ENCODE measurements at places on chromosomes 11 and 22.

- DNase-seq = no peak
Observed at GRCh38 chr11:70569618-70569890, 171.2 kb downstream of the CTTN start.

- DNase-seq = no peak
Observed at GRCh38 chr11:2548596-2548995, 103.8 kb downstream of the KCNQ1 start.

DNA sequence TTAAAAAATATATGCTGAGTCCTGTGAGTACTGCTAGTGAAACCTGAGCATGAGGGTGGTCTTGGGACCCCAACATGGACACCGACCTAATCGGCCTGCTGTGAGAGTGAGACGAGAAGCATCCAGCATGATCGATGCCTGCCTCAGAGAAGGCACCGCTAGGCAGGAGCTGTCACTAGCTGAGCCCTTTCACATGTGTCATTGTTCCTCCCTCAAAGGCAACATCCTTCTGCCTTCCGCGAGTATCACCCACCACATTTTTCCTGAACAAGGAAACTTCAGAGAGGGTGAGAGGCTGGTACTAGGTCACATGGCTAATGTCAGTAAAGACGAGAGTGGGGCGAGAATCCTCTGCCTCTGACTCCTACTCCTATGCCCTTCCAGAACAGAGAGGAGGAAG, 35.6 kb downstream of the AP1B1 start:
- DNase-seq = no peak

GRCh38 chr11:33926671-33927552, 35.0 kb upstream of the LMO2 start:
- no peak for DNase-seq
